ENCODE measurements at places on chromosomes 12 and 14. TPM values are rescaled to one million over a fixed set of nuclear protein-coding genes. Genes with fewer than 3 reads are reported as not detected.

Gene DNAH10
- total RNA-seq: under 0.01 TPM

Gene TSPAN19
- 0.13 TPM for total RNA-seq

Gene SDSL
- total RNA-seq: 3.3 TPM

Gene FZD10
- total RNA-seq: 6.4 TPM

Gene KLHDC1
- 0.90 TPM for total RNA-seq

Gene EMP1
- 103 TPM for total RNA-seq

Gene RNASE4
- 26.9 TPM for total RNA-seq

Gene CLEC4D
- total RNA-seq: not detected

Gene ASCL1
- total RNA-seq: not detected
